ENCODE measurements at places on chromosomes 13 and 19.

DNA sequence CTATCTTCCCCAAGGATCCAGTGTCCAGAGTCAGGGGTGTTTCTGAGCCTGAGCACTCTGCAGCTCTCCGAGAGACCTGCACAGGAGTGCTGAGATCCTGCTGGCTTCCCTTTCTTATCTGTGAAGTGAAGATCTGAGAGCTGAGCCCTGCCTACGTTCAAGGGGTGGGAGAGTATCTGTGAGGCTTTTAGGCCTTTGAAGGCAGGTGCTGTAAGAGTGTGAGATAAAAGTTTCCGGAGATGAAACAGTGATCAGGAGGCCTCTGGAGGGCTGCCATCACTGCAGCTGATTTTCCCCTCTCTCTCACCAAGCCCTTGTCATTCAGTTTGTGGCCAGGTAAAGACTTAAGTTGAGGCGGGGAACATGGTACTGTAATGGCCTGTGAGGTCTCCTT, 83.1 kb downstream of the AKAP11 start:
- DNase-seq: no peak

- DNase-seq: no peak
These were observed 7.5 kb upstream of the WDR88 start for GRCh38 chr19:33124207-33125098.

DNA sequence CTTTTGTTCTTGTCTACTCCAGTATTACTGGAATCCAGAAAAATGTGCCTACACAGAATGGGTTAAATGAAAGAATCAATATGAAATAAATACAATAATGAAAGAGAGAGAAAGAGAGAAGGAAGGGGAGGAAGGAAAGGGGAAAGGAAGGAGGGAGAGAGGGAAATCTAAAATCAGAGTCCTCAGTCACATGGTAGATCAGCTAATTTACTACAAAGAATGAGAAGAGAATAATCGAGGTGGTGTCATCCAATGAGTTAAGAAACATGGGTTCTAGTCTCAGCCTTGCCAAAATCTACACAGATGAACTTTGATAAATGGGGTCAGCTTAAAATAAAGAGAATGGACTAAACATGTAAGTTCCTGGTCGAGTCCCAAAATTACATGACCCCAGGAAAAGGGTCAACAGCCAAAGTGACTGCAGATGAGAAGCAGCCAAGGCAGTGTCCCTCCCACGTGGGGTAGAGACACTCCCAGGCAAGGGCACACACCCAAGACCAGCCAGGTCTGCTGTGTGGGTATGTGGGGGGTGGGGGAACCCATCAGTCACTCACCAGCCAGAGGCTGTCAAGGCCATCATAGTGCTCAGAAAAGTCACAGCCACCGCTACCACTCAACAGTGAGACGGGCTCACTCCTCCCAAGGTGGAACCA, 103.6 kb downstream of the STK24 start:
- DNase-seq: no peak

DNA sequence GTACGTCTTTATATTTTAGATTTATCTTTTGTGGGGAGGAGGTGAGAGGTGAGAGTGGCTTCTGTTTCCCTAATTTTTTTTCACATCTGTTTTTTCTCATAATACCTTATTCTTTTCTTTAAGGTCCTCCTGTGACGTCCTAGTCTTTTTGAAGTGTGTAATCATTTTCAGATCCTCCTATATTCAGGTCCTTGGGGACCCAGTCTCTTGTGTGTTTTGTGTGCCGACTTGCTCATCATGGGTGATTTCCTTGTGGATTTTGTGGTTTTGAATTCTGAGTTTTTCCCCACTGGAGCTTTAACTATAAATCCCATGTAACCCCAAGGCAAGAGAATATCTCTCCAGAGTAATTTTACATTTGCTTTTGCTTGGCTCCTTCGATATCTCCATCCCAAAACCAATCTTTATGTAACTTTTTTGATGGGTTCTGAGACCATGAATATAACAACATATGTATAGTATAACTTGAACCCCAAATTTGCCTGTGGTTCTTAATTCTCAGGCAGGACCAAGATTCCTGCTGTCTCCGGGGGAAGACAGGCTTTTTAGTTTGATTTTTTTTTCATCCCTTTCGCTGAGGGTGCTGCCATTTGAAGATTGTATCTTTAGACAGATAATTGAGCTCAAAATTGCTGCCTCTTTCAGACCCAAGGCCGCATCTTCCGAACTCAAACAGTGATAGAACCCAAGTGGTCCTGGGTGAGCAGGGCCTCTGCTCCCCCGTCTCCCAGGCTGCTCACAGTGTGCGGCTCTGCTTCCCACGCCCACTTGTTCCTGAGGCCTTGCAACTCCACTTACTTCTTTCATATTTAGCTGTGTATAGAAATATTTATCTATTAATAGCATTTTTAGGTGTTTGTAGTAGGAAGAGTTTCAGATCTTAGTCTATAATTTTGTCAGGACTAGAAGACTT, 59.1 kb upstream of the GPR183 start:
- DNase-seq: no peak

GRCh38 chr19:55369653-55370304, 484 bp downstream of the IL11 start:
- no peak for DNase-seq

DNA sequence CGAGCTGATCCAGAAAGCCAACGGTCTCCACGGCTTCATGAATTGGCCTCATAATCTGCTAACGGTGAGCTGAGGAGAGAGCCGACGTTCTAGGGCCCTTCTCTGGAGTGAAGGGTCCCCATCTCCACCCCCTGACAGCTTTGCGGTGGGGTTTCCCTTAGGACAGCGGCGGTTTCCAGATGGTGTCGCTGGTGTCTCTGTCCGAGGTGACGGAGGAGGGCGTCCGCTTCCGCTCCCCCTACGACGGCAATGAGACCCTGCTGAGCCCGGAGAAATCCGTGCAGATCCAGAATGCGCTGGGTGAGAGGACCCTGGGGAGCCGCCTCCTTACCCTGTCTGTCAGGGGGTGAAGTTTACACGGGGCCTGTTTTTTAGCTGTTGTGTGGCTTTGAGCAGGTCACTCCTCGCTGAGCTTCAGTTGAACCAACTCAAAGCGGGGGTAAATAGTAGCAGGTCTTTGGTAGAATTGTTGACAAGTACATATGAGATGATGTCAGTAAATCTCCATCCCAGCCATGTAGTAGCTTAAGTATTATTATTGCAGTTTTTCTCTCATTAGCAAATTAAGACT, 801 bp downstream of the QTRT1 start:
- DNase-seq: no peak

- DNase-seq: no peak
These were observed 1.7 kb upstream of the ADM5 start for GRCh38 chr19:49687566-49688316.

DNA sequence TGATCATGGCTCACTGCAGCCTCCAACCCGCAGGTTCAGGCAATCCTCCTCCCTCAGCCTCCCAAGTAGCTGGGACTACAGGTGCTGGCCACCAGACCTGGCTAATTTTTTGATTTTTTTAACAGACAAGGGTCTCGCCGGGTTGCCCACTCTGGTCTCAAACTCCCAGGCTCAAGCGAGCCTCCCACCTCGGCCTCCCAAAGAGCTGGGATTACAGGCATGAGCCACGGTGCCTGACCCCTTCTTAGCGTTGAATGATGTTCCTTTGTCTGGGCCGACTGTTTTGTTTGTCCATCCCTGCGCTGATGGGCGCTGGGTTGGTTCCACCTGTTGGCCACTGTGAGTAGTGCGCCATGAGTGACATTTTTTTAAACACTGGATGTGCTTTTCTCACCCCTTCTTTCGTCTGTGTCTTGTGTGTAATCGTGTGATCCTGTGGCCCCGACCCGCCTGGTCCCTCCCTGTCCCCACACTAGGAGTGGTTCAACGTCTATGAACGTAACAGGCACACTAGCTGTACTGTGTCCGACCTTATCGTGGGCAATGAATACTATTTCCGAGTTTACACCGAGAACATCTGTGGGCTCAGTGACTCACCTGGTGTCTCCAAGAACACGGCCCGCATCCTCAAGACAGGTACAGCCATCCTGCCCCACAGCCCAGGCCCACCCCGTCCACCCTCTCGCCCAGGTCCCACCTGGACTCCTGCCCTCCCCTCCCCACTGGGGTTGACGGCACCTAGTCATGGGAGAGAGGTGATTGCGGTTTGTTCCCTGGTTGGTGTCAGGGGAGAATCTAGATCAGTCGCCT, 15.0 kb upstream of the EMC10 start:
- DNase-seq: no peak

DNA sequence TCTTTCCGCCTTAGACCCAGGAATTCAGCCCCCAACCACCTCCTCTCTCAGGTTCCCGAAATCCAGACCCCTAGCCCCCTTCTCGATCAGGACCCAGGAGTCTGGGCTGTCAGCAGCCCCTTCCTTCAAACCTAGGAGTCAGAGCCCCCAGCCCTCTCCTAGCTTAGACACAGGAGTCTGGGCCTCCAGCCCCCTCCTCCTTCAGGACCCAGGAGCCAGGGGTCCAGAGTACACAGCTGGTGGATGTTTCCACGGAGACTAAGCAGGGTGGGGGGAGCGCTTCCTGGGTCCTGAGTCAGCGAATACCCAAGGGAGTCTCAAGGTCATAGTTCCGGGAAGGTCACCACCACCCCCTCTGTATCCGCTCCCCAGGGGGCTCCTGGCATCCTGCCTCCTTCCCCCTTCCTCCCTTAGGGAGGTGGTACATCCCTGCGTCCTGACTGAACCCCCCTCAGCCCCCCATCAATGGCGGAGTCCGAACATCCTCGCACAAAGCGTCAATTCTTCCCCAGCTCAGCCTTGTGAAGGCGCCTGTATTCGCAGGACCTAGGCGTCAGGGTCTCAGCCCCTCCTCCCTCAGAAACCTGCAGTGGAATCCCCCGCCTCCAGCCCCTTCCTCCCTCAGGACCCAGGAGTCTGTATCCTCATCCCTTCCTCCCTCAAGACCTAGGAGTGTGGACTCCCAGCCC, 4.6 kb downstream of the CADM4 start:
- DNase-seq: no peak

GRCh38 chr13:26323764-26324163, 69.8 kb downstream of the CDK8 start:
- DNase-seq: no peak

- DNase-seq: no peak
These were observed 48.5 kb downstream of the TDRD12 start for GRCh38 chr19:32767951-32768679.

DNA sequence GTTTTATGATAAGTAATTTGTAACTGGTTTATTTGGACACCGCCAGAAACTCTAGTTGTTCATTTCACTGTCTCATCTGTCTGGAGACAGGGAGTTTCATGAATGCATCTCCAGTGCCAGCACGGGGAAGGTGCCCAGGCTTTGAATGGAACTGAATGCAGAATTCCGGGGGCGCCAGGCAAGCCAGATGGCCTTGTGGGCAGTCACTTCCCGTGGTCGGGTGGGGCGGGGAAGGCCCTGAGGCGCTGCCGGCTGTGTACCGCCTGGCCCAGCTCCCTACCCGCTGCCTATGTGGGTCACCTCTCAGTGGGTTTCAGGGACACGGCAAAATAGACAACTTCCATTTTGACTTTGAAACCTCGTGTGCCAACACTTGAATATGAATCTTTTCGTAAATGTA, 28.8 kb upstream of the MCF2L start:
- no peak for DNase-seq

GRCh38 chr13:29810145-29810742, 40.2 kb downstream of the UBL3 start:
- DNase-seq: no peak

- no peak for DNase-seq
These were observed 388.3 kb downstream of the COG6 start for GRCh38 chr13:40043764-40044163.

- no peak for DNase-seq
These were observed 463.0 kb downstream of the TSHZ3 start for GRCh38 chr19:30886222-30886621.

GRCh38 chr19:29665826-29666577, 741 bp downstream of the PLEKHF1 start:
- no peak for DNase-seq

- DNase-seq: peak; percentile 36
These were observed at the start of gene BTBD2 for GRCh38 chr19:2015608-2015950. Gene BTBD2, minus strand, starts transcription at chr19:2015714. Its CDS starts 11 bp downstream, at chr19:2015703.

DNA sequence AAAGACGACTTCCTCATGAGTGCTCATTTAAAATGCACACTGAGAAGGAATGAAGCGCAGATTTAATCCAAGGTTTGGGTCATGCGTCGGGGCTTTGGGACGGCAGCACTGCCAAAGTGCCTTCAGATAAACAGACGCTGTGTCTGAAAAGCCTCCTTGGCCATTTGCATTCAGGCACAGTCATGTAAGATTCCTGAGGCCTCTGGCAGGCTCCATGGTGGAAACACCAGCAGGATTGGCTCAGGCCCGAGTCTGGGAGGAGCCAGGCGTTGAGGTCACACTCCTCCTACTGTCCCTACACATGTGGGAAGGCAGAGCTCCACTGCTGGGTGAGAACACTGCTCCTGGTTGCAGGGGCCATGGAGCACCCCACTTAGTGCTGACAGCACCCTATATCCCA, 113.3 kb upstream of the KL start:
- DNase-seq: no peak
